ENCODE measurements at places on chromosomes 3 and 15.

- no peak for DNase-seq
These were observed 151.6 kb downstream of the SERPINI1 start for GRCh38 chr3:167887096-167887495.

DNA sequence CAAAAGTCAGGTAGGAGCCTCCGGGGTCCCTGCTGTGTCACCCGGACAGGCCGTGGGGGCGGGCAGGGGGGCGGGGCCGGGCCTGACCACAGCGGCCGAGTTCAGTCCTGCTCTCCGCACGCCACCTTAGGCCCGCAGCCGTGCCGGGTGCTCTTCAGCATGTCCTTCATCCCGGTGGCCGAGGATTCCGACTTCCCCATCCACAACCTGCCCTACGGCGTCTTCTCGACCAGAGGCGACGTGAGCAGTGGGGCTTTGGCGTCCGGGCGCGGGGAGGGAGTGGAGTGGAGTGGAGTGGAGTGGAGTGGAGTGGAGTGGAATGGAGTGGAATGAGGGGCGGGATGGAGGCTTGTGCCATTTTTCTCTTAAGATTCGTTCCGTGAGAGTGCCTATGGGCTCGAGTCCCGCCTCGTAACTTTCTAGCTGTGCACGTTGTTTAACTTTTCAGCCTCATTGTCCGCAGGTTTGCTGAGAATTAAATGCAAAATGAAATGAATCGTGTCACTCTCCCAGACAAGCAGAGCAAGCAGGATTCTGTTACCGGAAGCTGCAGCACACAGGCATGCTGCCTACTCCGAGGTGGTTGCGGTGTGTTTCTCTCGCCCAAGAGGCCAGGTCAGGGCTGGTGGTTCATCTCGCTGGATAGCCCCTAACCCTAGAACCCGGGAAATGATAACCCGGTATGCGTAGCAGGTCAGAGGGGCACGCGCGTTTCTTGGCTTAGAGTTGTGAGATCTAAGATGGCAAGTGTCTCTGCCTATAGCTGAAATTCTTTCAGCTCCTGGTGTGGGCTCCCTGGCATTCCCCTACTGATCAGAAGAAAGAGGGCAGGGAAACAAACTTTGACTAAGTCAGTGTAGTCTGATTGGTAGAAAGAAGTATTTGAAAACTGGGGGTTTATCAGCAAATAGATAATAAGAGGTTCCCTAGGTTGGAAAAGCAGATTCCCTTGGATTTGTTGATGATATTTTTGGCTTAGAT is at the start of gene FAH:
FAH (plus strand) TSS at position 104 of the 981 bp plus-strand sequence; CDS start at position 160, 56 bp downstream.
- DNase-seq = no peak

DNA sequence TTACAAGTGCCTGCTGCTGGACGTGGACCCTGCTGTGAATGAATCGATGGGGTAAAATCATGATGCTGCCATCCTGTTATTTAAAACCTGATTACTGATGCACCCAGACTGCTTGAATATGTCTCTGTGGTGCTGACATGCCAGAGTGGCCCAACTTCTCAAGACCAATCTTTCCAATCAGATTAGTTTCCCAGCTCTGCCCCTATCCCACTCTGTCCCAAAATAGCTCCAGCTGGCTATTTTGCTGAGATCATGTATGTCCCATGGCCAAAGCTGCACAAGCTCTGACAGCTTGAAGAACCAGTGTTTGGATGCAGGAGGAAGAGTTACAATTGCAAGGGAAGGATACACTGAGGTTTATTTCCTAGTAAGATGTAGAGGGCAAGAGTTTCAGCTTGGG is 153.6 kb downstream of the TMEM108 start:
- no peak for DNase-seq

GRCh38 chr3:15309662-15310335 is 22.6 kb downstream of the SH3BP5 start:
- DNase-seq = no peak

- no peak for DNase-seq
These were observed 81.8 kb downstream of the DNAJC13 start for GRCh38 chr3:132499071-132499470.

DNA sequence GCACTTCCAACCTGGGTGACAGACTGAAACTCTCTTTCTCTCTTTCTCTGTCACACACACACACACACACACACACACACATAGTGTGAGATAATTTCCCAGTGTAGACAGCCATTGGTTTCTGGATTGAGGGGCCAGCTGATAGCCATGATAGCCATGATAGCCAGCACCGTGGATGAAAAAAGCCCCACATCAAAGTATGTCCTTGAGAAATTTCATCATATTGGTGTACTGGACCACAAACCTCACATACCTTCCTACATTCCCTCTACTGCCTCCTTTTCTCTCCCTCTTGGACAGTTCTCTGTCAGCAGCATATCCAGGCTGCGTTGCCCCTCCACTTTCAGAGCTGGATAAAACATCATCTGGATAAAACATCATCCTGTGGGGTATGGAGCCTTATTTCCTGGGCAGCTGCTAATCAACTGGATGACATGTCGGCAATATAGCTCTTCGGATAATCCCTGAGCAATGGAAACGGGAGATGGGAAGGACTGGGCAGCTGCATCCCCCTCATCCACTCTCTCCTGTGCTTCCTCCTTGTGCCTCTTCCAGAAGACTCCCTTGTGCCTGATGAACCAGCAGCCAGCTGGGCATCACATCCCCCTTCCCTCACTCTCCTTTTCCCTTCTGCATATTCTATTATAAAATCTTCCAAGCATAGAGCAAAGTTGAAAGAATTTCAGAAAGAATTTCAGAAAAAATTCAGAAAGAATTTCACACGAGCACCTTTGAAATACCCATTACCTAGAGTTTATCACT is 39.3 kb downstream of the GRK7 start:
- DNase-seq = no peak

GRCh38 chr3:30751610-30752299 is 142.7 kb downstream of the GADL1 start:
- DNase-seq = no peak

DNA sequence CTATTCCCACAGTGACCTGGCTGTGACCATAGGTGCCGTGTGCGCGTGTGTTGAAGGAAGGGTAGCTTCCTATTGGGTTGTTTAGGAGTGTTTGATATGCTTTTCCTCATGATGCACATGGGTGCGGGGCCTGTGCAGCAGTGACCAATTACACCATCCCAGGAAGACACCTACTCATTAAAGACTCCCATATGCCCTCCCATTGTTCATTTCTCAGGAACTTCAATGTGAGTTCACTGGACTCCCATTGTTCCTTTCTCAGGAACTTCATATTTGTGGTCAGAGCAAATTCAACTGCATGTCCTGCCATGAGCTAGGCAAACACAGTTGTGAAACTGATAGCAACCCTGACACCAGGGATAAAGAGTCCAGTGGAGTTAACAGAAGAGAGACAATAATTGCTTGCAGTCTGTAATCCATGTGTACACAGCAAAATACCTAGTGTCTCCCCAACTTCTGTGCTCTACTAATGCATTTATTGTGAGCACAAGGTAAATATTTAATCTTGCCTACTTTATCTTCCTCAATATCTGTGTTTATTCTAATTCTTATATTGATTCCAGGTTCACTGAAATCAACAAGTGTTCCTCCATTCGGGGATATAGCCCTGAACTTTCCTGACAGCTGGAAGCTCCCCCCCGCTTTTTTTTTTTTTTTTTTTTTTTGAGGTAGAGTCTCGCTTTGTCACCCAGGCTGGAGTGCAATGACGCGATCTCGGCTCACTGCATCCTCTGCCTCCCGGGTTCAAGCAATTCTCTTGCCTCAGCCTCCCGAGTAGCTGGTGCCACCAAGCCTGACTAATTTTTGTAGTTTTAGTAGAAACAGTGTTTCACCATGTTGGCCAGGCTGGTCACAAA is 57.5 kb upstream of the GCNT3 start:
- DNase-seq = no peak

- DNase-seq = no peak
These were observed 406.2 kb downstream of the ROBO2 start for GRCh38 chr3:77446084-77446483.

GRCh38 chr15:47542312-47542989 is 174.9 kb upstream of the SEMA6D start:
- no peak for DNase-seq

DNA sequence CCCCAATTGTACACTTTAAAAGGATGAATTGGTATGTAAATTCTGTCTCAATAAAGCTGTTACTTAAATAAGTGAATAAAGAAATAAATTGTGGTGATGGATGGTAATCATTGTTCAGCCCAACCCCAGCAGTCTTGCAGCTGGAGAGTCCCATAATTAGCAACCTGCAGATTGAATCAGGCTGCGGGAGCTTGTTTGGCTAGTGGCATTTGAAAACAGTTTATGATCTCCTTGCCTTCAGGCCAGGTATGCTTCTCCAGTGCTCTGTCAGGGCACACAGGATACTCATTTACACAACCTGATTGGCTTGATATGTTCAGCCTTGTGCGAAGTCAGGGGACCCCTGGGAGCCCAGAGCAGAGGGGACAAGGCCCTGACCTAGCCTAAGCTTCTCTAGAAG is 16.5 kb upstream of the TSEN2 start:
- no peak for DNase-seq

- DNase-seq = no peak
These were observed 23.7 kb upstream of the THSD4 start for GRCh38 chr15:71091601-71092000.

- no peak for DNase-seq
These were observed at the start of gene LYSMD2 for GRCh38 chr15:51737522-51738305. TSS of gene LYSMD2 (minus strand) at chr15:51737655. CDS start at chr15:51737622, 33 bp downstream.

GRCh38 chr15:99016680-99017321 is 9.2 kb upstream of the PGPEP1L start:
- no peak for DNase-seq

DNA sequence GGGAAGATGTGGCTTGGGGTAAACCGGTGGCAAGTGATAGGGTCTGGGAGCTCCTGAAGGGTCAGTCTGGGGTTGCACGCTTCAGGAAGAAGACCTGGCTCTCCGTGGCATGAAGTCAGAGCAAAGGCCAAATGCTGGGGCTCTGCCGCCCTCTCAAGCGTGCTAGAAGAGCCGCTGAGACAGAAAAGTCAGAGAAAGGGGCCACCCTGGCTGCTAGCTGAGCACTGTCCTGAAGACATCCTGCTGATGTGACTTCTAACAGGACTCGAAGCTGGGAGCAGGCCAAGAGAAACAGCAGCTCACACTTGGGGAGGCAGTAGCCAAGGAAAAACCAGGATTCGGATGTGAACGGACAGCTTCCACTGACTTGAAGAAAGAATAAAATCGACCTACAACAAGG is 270.4 kb downstream of the OCA2 start:
- no peak for DNase-seq

DNA sequence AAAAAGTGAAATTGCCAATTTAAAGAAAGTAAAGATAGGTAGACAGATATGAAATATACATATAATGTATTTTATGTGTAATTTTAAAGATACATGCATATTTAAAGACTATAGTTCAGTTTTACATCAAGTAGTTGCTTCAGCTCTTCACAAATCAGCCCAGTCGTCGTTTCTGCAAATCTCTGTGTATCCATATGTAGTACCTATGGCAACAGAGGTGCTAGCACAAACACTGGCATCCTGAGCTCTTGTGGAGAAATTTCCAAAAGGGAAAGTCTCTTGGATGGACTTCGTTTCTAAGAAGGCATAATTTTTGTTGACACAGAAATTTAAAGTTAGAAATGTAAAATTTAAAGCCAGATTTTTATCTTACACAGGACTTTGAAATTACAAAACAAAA is 1284.7 kb downstream of the ROBO1 start:
- DNase-seq = no peak

- DNase-seq = no peak
These were observed 126.9 kb downstream of the IQCH start for GRCh38 chr15:67381416-67382045.

GRCh38 chr3:10974746-10975375 is 17.7 kb upstream of the SLC6A1 start:
- no peak for DNase-seq

DNA sequence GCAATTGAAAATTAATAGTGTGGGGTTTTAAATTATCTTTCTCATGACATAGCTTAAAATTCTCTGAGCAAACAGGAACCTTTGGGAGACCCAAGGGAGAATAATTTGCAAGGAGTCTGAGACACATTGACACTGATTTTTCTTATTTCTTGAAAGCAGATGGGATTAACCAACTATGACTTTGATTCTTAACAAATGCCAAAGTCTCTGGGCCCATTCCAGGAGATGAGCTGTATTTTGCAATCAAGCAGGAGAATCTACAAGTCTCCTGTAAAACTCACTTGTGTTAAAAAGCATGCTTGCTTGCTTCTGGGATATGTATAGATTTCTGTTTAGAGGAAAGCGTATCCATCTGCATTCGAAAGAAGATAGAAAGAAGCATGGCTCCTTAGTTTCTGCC is 71.3 kb upstream of the STT3B start:
- no peak for DNase-seq

- DNase-seq = no peak
These were observed 677.8 kb downstream of the FHIT start for GRCh38 chr3:60573494-60573893.

GRCh38 chr15:67968564-67968963 is 85.6 kb upstream of the PIAS1 start:
- DNase-seq = no peak

DNA sequence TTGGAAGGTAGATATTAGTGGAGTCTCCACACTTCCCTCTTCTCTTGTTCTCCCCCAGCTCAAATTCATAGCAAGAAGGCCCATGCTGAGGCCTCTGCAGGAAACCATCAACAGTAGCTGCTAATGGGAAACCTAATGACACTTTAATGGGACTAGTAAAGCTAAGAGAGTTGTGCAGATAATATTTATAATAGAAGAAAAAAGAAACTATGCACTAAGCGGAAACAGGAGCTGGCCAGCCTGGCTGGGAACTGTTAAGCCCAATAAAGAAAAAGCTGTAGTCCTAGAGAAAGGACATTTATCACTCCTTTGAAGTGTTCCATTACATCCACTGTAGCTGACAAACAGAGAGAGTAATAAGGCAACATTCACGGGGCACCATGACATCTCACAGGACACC is 229.6 kb downstream of the IGSF11 start:
- no peak for DNase-seq

DNA sequence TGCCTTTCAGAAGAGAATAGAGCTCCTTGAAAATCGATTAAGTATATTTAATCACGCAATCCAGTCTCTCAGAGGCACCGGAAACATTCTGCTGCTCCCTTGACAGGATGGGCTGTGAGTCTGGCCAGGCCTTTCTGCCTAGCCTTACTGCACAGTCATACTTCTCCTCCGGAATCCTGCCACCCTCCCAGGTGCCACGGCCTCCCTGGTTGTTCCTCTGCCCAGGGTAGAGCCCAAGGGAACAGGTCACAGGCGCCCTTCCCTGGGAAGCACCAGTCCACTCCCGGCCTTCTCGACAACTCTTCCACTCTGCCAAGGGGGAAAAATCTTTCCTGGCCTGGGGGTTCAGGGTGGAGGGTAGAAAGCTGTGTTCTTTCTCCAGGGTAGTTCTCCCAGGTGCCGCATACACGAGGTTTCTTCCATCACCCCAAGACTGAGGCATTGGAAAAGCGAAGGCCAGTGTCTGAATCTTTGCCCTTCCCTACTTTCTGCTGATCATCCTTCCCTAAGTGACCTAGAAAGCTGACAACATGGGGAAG is 17.4 kb upstream of the SYNM start:
- DNase-seq = no peak

Measured in 8988T (cell line).